Activated T-cell treated with anti-CD3 and anti-CD28 coated beads, Interleukin-2, amount 50 U/mL, for 48 hours (primary cell): ENCODE measurements at places on chromosomes 16 and 17.
A peak's percentile ranks its signal among the peaks of the same experiment; 100 is the strongest.

DNA sequence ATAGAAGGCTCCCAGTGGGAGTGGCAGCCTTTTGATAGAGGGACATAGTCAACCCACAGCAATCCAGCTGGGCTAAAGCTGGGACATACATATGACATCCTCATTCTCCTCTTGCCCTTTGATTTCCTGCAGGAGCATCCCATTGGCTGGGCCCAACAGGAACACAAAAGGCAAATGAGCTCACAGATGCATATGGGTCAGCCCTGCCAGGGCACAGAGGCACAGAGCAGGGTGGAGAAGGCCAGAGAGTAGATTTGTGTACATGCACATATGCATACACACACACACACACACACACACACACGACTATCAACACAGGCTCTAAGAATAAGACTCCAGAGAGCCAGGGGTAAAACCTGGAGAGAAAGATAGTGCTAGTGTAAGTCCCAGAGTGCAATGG lies 58.6 kb downstream of the MMD start:
- no peak for DNase-seq

- DNase-seq, result no peak
These were observed 33.7 kb upstream of the METTL16 start for GRCh38 chr17:2545393-2545792.

DNA sequence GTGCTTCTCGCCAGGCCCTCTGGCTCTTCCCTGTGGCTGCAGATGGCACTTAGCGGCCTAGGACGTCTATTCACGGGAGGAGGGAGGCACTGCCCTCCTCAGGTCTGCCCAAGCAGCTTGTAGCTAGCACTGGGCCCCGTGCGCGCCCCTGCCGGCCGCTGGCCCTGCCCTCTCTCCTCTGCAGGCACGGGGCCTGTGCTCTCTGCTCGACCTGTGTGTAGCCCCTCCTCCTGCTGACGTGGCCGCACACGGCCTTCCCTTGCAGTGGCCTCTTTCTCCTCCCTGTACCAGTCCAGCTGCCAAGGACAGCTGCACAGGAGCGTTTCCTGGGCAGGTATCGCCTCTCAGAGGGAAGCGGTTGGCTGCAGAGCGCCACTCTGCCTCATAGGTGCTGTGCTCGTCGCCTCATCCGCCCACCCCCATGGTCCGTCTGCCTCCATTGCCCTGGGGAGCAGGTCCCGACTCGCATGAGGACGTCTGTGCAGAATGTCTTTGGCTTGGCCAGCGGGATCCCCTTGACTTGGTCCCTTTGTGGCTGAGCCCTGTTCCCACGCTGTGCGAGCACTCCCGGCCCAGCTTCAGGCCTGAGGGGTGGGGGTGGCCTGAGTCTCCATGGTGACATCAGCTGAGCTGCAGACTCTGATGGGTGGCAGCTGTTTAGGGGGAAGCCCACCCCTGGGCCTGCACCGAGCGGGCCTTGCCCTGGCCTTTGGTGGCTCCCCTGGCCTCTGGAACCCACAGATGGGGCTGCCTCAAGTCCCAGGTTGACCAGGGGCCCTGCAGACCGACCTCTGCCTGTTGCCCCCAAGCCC lies 34.6 kb downstream of the TSC2 start:
- no peak for DNase-seq

- no peak for DNase-seq
These were observed 79.7 kb downstream of the PLD6 start for GRCh38 chr17:17126131-17127110.

- DNase-seq, result no peak
These were observed 3.1 kb downstream of the ABAT start for GRCh38 chr16:8677481-8677880.

DNA sequence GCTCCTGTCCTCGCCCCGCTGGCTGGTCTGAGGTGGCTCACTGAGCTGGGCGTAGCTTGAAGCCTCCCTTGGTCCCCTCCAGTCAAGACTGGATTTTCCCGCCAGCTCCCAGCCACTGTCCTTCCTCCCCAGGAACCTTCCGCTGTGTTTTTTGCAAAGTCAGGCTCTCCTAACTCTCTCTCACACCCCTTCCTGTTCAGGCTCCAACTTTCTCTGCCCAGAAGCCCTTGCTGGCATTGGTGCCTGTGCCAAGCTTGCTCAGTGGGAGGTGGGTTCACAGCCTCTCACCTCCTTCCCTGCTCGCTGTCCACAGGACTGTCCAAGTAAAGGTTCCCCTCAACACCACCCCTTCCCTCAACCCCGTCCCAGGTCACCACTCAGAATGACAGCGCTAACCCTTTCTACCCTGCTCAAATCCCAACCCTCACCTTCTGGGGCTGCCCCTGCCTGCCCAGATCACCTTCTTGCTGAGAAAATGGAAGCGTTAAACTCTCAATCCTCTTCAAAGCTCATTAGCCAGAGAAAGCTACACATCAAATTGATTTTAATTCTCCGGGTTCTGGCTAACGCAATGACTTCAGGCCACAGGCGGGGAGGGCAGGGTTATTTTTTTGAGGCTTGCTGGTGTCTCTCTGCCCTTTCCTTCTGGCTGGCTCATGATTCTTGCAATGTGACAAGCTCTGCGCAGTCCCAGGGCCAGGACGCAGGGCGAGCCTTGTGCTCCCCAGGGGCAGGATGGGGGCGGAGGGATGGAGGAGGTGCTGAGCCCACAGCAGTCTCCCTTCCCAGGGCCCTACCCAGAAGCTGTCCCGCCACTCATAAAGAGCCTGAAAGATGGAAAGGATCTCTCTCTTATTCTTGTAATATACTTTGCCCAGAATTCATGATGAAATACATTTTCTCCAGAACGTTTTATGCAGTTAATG lies 357.2 kb upstream of the TNRC6C start:
- no peak for DNase-seq

DNA sequence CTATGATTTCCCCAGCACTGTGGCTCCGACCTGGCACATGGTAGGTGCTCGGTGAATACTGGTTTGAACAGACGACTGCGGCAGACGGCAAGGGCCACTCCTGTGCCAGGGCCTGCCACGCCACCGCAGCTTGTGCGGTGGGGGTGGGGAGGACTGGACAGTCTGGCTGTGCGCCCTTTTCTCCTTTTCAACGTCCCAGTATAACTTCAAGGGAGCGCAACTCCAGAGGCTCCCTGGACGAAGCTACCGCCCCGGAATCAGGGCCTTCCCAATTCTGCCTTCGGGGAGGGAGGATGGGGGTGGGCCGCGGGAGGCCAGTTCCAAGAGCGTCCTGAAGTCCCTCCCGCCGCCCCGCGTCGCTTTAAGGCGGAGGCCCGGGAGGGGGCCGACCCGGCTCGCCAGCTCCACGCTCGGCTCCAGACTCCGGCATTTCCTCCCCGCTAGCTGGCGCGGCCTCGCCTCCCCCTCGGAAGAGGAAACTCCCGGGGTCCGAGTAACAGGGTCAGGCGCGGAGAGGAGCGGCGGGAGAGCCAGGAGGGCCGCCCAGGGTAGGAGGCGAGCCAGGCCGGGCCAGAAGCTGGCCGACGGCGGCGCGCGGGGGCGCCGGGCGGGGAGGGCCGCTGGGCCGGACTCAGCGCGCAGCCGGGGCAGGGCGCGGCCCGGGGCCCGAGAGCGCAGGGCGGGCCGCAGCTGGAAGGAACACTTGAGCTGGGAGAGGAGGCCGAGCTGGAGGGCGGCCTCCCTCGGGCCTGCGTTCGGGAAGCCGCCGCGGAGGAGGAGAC lies at the start of gene ITPRIPL2:
ITPRIPL2 (plus strand) TSS at position 388 of the 782 bp plus-strand sequence. CDS start 498 bp downstream, outside the sequence.
- peak; percentile 57 for DNase-seq

DNA sequence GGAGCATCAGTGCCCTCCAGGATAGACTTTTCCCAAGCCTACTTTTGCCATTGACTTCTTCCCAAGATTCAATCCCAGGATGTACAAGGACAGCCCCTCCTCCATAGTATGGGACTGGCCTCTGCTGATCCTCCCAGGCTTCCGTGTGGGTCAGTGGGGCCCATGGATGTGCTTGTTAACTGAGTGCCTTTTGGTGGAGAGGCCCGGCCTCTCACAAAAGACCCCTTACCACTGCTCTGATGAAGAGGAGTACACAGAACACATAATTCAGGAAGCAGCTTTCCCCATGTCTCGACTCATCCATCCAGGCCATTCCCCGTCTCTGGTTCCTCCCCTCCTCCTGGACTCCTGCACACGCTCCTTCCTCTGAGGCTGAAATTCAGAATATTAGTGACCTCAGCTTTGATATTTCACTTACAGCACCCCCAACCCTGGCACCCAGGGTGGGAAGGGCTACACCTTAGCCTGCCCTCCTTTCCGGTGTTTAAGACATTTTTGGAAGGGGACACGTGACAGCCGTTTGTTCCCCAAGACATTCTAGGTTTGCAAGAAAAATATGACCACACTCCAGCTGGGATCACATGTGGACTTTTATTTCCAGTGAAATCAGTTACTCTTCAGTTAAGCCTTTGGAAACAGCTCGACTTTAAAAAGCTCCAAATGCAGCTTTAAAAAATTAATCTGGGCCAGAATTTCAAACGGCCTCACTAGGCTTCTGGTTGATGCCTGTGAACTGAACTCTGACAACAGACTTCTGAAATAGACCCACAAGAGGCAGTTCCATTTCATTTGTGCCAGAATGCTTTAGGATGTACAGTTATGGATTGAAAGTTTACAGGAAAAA lies 9.7 kb upstream of the CYLD start:
- DNase-seq, result no peak

DNA sequence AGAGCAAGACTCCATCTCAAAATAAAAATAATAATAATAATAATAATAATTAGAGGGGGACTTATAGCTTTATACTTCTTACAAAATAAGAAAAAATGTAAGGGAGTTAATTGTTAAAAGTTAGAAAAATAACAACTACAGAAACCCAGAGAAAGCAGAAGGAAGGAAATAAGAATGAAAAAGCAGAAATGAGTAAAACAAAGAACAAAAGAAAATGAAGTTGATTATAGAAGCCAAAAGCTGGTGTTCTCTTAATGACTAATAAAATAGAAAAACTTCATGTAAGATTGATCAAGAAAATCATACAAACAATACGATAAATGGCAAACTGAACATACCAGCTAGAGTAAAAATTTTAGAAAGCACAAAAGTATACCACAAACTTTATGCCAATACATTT lies 6.8 kb upstream of the NSMCE1 start:
- no peak for DNase-seq

GRCh38 chr16:46765050-46765449 lies 16.9 kb upstream of the MYLK3 start:
- DNase-seq, result no peak
